ENCODE measurements at places on chromosomes 2 and 18.

GRCh38 chr18:51054764-51055163 lies 24.8 kb downstream of the SMAD4 start:
- no peak for DNase-seq

GRCh38 chr2:128028668-128029054 lies 802 bp upstream of the SAP130 start:
- DNase-seq: no peak

DNA sequence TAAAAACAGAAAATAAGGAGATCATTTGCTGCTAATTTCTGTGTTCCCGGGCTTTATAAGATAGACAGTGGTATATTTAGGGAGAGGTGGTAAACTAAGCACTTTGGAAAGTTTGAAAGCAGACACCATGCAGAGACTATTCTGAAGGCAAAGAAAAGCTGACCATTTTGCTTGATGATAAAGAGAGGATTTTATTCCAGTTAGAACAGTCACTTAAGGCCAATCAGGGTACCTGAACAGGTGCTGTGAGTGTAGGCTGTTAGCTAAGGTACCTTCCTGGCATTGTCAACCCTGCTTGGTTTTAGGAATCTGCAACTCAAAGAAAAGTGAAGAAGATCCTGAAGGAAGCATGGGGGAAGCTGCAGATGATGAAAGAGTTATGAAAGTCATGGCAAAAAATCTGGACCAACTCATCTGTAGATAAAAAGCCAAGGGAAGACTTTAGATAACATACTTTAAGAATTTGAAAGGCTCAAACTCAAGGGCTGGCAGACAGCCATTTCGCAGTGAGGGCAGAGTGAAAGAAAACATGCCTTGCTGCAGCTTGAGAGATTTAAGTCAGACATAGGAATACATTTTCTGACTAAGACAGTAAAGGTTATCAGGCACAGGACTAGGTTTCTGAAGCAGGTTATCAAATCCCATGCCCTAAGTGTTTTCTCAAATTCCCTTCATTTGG lies 80.1 kb upstream of the ARL5A start:
- no peak for DNase-seq

DNA sequence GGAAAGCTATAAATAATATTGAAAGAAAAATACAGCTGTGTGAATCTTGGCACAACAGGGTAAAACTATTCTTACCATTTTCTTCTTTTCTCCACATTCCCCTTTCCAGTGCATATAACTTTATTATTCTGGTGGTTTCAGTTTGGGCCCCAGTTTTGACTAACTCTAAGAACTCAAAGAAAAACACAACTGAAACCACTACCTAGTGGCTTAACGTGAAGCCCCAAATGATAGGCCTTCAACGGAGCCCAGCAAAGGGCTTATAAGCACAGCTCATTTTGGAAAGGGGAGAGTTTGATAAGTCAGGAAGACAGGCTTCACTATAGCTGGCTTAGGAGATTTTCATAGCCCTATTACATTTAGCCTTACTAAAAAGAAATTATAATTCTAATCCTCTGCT lies 62.4 kb downstream of the PPP1R1C start:
- no peak for DNase-seq

GRCh38 chr18:3451989-3452749 lies 2.2 kb downstream of the TGIF1 start:
- peak; percentile 42 for DNase-seq

DNA sequence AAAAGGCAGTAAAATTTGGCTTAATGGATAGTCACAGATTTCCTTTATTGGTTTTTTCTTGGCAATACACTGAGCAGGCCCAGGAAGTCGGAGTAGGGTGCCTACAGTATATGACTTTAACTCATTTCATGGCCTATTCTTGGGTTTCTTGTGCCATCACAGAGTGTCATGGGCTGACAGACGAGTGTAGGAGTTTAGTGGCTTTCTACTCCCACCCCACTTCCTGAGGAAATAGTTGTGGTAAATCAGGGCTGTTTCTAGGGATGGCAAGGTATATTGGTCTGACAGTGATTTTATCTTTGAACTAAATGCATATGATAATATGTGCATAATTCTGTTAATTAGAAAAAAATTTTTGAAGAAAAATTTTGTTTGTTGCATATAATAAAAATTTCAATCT lies 100.1 kb downstream of the PLCL1 start:
- peak; percentile 83 for DNase-seq

DNA sequence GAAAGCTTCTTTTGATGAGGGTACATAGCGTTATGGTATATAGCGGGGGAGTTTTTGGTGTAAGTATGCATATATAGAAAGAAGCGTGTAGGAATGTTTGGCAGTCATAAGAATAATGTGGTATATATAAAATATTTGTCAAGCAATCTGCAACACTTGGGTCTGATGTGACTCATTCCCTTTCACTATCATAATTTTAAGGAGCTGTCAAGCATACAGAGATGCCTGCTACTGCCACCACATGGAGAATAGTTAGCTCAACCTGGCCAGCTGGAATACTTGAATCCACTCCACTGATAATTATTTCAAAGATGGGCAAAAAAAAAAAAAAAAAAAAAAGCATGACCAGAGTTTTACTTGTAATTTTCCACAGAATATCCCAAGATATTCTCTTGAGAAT lies 559.8 kb upstream of the REG3G start:
- DNase-seq: no peak

DNA sequence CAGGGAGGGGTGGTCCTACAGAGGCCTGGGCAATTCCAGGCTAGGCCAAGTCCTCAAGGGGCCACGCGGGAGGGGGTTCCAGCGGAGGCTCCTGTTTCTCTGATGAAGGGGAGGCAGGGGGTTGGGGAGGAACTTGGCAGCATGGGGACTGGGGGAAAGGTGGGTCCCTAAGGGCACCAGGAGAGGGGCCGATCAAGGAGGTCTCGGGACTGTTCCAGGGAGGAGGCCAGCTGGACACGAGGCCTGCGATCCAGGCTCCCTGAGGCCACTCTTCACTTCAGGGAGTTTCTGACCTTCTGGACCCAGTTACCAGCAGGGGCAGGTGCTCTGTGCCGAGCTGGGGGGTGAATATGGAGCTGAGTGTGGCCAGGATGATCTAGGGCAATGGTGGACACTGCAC lies 71.5 kb downstream of the ASB1 start:
- DNase-seq: no peak

All from inflammatory macrophage treated with lipopolysaccharide for 4 hours (primary cell).